Activated gamma-delta T cell (primary cell): ENCODE measurements at places on chromosomes 2 and 18.
A peak's percentile ranks its signal among the peaks of the same experiment; 100 is the strongest.

DNA sequence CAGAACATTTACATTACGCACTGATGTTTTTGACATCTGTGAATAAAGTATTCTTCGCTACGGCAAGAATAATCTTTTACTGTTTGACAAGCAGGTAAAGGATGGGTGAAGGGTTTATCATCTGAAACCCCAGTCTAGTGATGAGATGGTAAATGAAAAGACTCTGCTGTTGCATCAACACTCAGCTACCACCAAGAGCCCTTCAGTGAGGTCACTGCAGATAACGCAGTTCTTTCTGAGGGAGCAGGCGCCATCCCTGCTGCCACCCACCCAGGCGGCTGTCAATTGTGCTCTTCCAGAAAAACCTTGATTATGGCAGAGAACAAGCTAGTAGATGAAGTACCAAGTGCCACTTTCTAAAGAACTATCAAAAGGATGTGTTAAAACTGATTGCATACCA is 58.7 kb downstream of the ABCG8 start:
- DNase-seq = no peak

DNA sequence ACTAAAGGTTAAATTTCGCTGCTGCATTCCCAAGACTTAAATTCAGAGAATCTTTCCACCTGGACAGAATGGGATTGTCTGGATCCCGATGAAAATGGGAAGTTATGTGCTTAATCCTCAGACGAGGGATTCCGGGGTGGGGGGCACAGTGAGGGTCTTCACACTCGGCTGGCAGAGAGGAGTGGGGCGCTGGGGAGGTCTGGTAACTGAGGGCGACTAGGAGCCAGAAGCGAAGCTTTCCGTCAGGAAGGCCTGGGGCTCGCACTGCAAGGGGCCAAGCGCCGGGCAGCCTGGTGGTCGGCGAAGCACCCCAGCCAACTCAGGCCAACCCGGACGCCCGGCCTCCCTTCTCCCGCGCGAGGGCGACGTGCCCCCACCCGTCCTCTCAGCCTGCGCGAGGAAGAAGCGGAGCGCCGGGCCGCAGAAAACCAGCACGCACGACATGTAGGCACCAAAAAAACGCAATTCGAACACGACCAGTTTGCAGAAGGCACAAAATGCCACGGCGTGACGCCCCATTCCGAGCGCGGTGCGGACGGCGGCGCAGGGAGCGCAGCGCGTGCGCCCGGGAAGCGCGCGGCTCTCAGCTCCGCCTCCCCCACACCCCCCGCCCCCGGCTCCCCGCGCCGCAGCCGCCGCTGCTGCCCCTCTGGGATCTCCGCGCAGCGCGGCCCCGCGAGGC is 188.1 kb downstream of the ZEB2 start:
- no peak for DNase-seq

DNA sequence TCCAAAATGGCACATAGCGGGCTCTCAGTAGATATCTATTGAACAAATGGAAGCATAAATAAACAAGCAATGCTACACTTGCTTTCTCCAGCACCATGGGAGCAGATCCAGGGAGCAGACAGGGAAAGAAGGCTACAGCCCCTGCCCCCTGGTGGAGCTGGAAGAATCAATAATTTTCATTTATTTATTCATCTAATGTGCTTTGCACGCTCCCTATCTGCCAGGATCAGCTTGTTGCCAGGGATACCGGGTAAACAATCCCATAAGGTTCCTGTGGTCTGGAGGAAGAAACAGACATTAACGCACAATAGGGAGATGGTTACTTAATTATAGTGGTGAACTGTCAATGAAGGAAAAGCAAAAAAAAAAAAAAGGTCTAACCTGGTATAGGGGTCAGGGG is 40.1 kb upstream of the CLASP1 start:
- no peak for DNase-seq

DNA sequence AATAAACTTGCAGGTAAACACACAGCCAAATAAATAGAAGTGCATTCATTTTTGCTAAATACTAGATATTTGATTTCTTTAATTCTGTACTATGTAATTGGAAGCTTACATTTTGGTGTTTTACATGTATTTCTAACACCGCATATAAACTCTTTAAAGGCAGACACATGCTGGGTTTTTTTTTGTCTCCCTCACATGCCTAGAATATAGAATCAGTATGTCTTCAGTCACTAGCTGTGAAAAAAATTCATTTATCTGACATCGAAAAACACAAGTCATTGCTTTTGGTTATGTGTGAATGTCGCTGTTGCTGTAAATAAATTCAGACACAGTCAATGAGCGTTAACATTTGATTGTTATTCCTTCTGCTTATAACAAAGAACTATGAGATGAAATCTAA is 1101.0 kb downstream of the DPP10 start:
- no peak for DNase-seq

DNA sequence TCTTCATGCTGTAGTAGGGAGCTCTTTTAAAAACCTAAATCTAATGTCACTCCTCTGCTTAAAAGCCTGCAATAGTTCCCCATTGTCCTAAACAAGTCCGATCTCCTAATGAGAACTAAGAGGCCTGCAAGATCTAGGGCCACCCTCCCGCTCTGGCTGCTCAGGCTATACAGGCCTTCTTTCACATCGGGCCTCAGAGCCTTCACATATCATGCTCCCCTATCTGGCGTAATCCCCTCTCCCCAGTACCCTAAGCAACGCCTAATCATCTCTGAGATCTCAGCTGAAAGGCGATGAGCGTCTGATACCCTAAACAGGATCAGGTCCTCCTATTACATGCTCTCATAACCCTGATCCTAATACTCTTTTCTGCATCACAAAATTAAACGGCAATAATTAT is 1.9 kb downstream of the MAP4K3 start:
- no peak for DNase-seq

DNA sequence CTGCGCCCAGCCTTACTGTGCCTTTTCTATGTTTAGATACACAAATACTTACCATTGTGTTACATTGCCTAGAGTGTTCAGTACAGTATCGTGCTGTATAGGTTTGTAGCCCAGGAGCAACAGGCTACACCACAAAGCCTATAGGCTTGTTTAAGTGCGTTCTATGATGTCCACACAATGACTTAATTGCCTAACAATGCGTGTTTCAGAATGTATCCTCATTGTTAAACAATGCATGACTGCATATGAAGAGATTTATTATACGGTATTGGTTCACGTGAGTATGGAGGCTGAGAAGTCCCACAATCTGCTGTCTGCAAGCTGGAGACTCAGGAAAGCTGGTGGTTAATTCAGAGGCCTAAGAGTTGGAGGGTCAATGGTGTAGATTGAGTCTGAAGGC is 46.1 kb upstream of the MGAT4A start:
- DNase-seq = no peak

DNA sequence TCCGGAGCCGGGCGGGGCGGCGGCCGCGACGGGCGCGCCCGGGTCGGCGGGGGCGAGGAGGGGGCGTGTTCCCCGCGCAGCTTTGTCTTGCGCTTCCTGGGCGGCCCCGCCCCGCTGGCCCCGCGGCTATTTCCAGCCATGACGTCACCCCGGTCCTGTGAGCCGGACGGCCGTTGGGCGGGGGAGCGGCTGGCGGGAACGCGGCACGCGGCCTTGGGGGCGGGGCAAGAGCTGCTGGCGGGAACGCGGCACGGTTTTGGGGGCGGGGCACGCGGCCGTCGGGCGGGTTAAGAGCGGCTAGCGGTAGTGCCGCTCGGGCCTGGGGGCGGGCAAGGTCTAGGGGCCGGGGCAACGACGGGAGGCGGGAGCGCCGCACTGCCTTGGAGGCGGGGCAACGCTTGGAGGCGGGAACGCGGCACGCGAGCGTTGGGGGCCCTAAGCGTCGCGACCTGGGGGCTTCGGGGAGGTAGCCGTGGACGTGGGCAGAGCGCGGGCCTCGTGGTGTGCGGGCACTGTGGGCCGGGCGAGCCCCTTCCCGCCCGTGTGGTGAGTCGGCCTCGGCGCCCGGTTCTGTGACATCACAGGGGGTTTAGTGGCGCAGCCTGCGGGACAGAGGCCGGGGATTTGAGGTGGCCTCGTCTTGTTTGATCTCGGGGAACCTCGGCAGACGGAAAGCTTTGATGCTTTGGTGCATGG is 704 bp downstream of the KLF11 start:
- peak; percentile 95 for DNase-seq

DNA sequence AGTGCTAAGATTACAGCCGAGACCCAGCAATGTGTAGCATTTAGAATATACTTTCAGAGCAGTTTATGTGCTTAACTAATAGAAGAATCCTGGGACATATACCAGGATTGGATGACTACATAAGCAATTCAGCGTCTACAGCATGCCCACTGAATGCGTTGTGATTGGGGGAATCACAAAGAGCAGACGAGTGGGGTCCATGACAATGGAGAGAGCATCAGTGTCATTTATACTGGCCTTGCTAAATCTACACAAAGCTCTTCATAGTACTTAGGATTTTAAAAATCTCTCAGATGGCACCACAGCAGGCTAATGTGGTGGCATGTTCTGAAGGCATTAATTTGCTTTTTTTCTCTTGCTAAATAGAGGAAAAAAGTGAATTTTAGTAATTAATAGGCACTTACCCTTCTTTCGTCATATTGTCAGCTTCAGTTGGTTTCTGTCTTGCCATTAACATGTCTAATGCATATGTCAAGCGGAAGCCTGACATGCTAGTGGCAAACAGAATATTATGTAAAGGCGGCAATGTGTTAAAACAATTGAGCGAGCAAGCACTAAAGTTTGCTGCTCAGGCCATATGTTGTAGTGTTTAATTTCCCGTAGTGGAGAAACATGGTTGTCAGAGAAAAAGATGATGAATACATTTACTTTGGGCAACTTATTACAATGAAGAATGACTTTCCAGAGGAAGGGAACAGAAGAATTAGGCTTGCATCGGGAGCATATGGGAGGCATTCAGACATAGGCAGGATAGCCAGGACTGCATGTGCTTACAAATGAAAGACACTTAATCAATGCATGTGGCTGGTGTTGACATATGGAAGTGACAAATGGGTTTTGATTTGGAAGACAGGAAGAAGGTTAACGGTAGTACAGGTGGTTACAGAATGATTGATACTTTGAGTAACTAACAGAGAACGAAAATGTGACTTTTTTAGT is 145.2 kb downstream of the ICOS start:
- DNase-seq = no peak

GRCh38 chr2:119028327-119029174 is 86.6 kb downstream of the MARCO start:
- no peak for DNase-seq

- no peak for DNase-seq
Measured at GRCh38 chr2:239470151-239470900, 69.5 kb upstream of the HDAC4 start.

DNA sequence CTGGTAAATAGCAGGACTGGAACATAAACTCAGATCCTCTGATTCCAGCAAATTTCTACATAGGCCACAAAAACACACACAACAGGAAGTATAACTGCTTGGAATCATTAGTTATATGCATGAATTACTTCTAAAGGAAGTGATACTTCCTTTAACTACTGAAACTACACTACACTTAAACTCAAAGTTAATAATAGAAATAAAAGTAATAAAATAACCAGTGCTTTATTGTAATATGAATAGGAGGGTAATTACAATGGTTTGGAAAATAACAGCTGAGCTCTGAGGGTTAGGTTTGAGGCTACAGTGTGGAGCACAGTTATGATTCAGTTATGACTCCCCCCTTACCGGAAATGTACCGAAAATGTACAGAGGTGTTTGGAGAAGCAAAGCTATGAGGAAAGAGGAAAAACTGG is 18.5 kb upstream of the POLI start:
- DNase-seq = no peak

DNA sequence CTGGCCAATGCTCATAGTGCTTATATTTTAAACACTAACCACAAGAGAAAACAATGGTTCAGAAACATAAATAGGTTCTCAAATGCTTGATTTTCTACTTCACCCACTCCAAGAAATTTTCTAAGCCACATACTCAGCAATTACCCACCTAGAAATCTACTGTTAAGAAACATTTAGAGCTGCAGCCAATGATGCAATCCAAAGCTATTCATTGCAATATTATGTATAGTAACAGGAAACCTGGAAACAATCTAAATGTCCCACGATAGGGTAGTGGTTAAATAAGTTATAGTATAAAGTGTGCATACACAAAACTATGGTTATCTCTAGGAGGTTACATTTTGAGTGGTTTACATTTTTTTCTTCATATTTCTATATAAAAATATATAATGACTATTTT is 5.7 kb downstream of the FAM237A start:
- no peak for DNase-seq

DNA sequence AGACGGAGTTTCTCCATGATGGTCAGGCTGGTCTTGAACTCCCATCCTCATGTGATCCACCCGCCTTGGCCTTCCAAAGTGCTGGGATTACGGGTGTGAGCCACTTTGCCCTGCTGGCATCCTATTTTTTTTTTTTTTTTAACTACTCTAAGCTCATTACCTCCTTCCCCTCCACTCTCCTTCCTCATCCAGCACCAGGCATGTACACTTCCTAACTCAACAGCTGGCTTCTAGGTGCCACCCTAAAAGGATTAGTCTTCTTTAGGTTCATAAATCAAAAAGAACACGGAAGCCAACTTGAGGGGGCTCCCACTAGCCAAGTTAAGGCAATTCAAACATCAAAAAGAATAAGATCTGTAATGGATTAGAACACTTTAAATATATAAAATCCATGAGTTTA is 70.6 kb upstream of the TEX51 start:
- no peak for DNase-seq

DNA sequence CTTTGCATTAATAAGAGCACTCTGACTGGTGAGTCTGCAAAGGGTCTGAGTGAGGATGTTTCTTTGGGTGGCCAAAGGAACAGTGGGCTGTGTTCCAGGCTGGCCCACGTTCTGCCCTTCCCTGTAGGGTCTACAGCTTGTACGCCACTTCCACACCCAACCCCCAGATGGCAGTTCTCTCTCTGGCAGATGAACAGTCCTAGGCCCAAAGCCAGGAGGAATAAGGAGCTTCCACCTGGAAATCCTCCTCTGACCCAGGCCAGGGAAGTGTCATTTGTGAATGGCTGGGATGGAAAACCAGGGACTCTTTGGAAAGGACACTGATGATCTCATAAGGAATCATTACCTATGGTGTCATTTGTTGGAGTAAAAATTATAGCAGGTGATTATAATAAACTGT is 6.6 kb downstream of the OTOF start:
- no peak for DNase-seq

DNA sequence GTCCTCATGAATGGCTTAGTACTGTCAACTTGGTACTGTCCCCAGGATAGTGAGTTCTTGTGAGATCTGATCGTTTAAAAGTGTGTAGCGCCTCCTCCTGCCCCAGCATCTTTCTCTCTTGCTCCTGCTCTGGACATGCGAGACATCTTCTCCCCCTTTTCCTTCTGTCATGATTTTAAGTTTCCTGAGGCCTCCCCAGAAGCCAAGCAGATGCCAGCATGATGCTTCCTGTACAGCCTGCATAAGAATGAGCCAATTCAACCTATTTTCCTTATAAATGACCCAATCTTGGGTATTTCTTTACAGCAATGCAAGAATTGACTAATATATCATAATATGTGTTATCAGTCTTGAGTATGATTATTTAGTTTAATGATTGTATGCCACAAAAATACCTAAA is 3.5 kb upstream of the RSAD2 start:
- DNase-seq = no peak
